ENCODE measurements at places on chromosomes 11 and 22. TPM values are rescaled to one million over a fixed set of nuclear protein-coding genes. Genes with fewer than 3 reads are reported as not detected.

CCDC73 gene
- 0.09 TPM for total RNA-seq

ANO3 gene
- 0.68 TPM for total RNA-seq

DNA sequence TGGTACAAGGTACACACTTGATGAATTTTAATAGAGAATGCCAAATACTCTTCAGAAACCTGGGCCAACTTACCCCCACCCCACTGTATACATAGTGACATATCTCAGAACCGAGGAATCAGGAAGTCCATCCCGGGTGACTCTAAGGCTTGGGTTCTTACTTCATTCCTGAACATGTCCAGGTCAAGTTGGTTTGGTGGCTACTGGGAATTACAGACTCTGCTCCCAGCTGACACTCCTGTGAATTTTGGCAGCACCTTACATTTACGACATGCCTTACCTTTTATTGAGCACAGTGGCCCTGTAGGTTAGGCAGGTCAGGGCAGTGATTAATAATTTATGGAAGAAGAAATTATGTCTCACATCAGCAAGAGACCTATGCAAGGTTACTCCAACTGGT lies 70.1 kb upstream of the LDLRAD3 start:
- DNase-seq: peak; percentile 6
- H3K4me3 ChIP-seq: no peak overlapping the region
- H3K27me3 ChIP-seq: no peaks in the 10 kb centered on the region
- H3K27ac ChIP-seq: no peak overlapping the region
- no peaks in the 10 kb centered on the region for H3K36me3 ChIP-seq
- H3K4me1 ChIP-seq: no peaks in the 10 kb centered on the region

DNA sequence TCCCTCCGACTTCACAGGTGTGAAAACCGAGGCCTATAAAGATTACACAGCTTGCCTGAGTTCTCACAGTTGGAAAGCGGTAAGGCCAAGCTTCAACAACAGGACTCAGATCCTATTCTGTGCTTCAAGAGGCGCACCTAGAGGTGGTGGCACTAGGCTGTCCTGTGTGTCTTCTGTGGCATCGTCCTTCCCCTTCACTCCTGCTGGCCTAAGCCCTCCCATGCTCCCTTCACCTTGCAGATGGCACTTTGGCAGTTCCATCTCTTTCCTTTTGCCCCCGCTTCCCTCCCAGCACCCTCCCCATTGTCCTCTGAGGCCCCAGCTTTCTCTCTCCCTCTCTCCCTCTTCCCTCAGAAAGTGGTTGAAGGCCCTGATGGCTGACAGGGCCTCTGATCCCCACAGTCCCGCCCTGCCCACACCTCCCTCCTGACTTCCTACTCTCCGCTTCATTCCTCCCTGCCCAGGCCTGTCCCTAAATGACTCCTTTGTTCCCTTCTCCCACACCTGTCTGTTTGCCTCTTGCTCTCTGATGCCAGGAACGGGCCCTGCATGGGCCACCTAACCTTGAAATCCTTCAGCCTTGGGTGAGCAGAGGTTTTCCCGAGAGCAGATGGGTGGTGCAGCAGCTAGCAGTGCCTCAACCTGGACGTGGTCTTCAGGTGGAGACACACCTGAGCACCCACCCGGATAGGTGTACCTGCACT lies 5.8 kb downstream of the TRIM29 start:
- no peak overlapping the region for H3K4me3 ChIP-seq
- peak; percentile 86 for DNase-seq
- H3K27me3 ChIP-seq: no peaks in the 10 kb centered on the region
- H3K27ac ChIP-seq: peak overlapping the region; percentile 82

- H3K4me3 ChIP-seq: no peak overlapping the region
- no peaks in the 10 kb centered on the region for H3K36me3 ChIP-seq
- no peak for DNase-seq
- H3K27ac ChIP-seq: no peak overlapping the region
- H3K27me3 ChIP-seq: no peaks in the 10 kb centered on the region
Measured at GRCh38 chr11:109914038-109914437, 179.2 kb upstream of the ZC3H12C start.

- H3K4me1 ChIP-seq: peaks cover 1% of the 10 kb centered on the region
- no peaks in the 10 kb centered on the region for H3K36me3 ChIP-seq
- H3K4me3 ChIP-seq: no peak overlapping the region
- H3K27ac ChIP-seq: no peak overlapping the region
Measured at GRCh38 chr22:24550028-24550901, 4.7 kb downstream of the GUCD1 start.

GRCh38 chr11:32466279-32466915 lies 31.1 kb upstream of the WT1 start:
- no peaks in the 10 kb centered on the region for H3K4me1 ChIP-seq
- no peak overlapping the region for H3K27ac ChIP-seq
- no peak overlapping the region for H3K4me3 ChIP-seq
- no peaks in the 10 kb centered on the region for H3K36me3 ChIP-seq
- no peak for DNase-seq

Data from prostate gland (tissue), 2 donors.